ENCODE measurements at places on chromosomes 1 and 21.

DNA sequence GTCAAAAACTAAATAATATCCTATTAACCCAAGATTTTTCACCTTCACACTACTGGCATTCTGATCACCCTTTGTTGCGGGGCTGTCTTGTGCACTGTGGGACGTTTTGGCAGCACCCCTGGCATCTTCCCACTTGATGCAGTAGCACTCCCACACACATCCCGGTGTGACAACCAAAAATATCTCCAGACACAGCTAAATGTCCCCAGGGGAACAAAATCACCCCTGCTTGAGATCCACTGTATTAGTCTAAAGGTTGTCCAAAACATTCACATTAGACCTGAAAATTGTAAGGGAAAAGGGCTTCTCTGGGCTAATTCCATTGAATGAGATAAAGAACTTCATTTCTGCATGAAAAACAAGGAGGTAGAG is 37.8 kb downstream of the PLEKHO1 start:
- DNase-seq: no peak

DNA sequence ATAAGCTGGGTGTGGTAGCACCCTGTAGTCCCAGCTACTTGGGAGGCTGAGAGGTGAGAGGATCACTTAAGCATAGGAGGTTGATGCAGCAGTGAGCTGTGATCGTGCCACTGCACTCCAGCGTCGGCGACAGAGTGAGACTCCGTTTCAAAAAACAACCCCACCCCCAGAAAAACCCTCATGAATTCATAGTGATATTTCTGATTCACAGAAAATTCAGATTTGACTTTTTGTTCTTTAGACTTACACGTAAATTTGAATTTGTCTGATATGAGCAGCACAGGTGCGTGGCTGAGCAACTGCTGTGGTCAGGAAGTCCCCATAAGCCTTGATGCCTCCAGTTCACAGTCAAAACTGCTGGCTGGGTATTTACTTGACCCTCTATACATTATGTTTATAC is 10.0 kb upstream of the MORC3 start:
- DNase-seq: no peak

- DNase-seq: peak; percentile 56
Measured at GRCh38 chr1:222546548-222547259, 1.2 kb downstream of the HHIPL2 start.

- no peak for DNase-seq
Measured at GRCh38 chr1:44839576-44839975, 3.5 kb downstream of the PTCH2 start.

- DNase-seq: no peak
Measured at GRCh38 chr1:94969137-94969536, 42.2 kb upstream of the CNN3 start.

DNA sequence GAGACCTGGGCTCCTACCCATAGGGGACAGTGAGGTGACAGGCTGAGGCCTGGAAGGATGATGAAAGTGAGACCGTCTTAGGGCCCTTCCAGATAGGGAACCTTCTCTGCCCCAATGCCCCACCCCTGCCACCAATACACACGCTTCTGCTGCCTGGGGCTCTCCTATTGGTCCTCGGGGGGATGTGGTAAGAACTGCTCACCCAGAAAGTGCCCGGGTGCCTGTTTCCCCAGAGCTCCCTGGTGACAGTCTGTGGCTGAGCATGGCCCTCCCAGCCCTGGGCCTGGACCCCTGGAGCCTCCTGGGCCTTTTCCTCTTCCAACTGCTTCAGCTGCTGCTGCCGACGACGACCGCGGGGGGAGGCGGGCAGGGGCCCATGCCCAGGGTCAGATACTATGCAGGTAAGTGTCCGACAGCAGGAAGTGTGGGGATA is 948 bp downstream of the SEMA4A start:
- no peak for DNase-seq

DNA sequence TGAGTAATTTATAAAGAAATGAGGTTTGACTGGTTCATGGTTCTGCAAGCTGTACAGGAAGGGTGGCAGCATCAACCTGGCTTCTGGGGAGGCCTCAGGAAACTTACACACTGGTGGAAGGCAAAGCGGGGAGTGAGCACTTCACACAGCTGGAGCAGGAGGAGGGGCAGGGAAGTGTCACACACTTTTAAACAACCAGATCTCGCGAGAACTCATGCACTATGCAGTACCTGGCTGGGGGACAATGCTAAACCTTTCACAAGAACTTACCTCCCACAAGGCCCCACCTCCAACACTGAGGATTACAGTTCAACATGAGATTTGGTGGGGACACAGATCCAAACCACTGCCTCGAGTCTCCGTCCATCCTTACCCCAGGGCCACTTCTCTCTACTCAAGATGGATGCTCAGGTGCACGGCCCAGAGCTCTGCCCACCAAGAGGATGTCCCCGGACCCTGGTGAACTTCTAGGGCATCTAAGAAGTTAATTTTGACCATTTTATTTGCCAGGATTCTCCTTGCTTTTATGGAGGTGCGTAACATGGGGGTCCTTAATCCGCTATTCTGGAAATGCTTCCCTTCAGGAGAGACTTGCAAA is 22.7 kb upstream of the ACTRT2 start:
- no peak for DNase-seq

GRCh38 chr21:45078877-45079281 is 4.5 kb downstream of the ADARB1 start:
- DNase-seq: no peak

All from fibroblast of the conjunctiva (primary cell).